ENCODE measurements at places on chromosomes 13 and 19.
A peak's percentile ranks its signal among the peaks of the same experiment; 100 is the strongest.

DNA sequence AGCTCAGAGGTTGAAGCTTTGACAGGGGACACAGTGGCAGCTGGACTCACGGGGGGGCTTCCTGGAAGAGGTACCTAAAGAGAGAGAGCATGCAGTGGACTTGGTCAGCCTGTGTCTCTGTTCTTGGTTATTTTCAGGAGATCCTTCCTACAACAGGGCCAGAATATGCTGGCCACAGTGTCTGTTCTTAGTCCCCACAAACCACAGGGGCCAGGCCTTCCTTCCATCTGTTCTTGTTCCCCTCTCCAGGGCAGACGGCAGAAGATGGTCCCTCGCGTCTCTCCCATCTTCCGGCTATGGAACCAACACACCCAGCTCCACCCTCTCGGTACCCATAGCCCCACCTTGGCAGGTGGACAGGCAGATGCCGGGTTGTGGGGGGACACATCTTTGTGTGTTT is 24.8 kb downstream of the MAST3 start:
- no peak for DNase-seq

DNA sequence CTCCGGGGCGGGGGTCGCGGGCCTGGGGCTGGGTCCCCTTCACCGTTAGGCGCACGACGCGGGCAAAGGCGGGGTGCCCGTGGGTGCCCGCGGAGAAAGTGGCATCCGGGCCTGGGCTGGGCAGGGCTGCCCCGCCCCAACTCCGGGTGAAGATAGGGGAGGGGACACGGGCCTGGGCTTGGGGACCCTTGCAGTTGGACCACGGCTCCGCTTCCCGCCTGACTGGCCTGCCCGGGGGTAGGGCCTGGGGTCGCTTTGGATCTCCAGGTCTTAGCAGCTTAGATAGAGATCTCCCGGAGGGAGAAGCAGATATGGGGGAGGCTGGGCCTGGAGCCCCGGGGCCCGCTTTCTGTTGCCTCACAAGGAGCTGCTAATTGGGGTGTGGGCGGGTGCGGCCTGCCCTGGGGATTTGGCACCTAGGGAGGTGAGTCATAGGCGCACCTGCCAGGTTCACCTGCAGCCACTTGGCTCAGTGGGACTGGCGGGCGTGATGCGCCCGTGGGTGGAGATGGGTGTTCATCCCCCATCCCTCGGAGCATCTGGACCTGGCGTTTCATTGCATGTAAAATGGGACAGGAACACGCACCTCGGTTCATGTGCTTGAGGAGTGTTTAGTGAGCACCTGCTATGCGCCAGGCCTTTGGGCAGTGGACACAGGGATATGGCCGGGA is 585 bp downstream of the MAP1S start:
- DNase-seq = no peak

GRCh38 chr19:10976131-10976892 is 15.5 kb downstream of the SMARCA4 start:
- DNase-seq = no peak

DNA sequence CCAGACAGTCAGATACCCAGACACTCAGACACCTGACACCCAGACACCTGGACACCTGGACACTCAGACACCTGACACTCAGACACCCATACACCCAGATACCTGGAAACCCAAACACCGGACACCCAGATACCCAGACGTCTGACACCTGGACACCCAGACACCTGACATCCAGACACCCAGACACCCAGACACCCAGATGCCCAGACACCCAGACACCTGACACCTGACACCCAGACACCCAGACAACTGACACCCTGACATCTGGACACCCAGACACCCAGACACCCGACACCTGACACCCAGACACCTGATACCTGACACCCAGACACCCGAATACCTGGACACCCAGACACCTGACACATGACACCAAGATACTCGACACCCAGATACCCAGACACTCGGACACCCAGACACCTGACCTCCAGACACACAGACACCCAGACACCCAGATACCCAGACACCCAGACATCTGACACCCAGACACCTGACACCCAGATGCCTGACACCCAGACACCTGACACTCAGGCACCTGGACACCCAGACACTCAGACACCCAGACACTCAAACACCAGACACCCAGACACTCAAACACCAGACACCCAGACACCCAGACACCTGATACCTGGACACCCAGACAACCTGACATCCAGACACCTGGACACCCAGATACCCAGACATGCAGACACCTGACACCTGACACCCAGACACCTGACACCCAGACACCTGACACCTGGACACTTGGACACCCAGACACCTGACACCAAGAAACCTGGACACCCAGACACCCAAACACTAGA is 19.1 kb downstream of the C19orf12 start:
- no peak for DNase-seq

DNA sequence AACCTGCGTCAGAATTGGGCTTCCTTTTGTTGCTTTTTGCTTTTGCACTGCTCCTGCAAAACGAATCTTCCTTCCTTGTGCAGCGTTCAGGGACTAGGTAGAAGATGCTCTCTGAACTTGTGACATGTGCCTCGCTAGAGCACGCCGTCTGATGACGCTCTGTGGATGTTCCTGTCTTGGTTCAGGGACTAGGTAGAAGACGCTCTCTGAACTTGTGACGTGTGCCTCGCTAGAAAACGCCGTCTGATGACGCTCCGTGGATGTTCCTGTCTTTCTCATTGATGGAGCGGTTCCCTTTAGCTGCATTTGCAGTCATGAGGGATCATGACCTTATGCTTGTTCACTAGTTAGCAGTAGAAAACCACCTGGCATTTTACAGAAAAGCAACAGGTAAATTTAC is 154.0 kb downstream of the SOX1 start:
- no peak for DNase-seq

GRCh38 chr13:87123987-87124784 is 547.0 kb upstream of the SLITRK5 start:
- peak; percentile 96 for DNase-seq

DNA sequence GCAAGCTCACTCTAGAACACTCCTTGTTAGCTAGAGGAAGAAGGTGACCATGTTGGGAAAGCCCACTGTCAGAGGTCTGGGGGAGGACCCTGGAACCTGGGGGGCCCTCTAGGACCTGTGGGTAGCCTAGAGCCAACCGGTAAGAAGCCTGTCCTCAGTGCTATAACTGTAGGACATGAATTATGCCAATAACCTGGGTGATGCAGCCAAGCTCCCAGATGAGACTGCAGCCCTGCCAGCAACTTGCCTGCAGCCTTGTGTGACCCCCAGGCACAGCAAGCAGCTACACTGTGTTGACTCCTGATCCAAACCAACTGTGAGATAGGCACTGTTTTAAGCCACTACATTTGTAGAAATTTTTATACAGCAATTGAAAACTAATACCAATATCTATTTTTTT is 122.3 kb downstream of the MIPEP start:
- no peak for DNase-seq

- no peak for DNase-seq
Observed at GRCh38 chr13:111864566-111864965, 202.4 kb upstream of the SOX1 start.

DNA sequence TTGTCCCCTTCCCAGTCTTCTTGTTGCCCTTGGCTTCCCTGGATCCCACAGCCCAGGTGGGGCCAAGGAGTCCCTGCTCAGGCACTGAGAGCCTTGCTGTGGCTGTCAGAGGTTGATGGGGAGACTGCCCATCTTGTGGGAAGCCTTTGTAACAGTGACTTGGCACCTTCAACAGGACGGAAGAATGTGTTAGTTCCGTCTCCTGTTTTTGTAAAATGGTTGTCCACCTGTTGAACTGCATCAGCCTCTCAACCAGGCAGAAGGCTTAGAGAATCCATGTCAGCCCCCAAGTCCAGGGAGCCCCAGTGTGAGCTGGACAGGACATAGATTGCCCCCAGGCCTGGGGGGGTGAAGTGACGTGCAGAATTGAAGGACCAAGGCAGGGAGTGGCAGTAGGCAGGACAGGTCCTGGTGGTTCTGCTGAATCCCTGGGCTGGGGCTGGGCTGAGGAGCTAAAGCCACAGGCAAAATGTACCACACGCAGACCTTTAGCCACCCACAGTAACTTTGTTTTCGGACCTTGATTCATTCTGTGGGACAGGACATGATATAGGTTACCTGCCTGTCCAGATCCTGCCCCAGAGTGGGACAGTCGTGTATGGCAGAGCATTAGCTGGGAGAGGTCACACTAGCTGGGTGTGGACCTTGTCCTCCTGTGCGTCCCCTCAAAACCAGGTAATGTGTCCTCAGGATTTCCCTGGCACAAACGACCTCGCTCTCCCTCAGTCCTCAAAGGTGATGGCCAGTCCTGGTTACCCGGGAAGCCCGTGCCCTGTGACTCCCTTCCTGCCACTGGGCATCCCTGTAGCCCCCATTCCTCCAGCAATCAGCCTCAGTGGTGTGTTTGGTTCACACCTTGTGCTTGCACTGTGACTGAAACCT is 47.0 kb downstream of the GATAD2A start:
- DNase-seq = no peak

DNA sequence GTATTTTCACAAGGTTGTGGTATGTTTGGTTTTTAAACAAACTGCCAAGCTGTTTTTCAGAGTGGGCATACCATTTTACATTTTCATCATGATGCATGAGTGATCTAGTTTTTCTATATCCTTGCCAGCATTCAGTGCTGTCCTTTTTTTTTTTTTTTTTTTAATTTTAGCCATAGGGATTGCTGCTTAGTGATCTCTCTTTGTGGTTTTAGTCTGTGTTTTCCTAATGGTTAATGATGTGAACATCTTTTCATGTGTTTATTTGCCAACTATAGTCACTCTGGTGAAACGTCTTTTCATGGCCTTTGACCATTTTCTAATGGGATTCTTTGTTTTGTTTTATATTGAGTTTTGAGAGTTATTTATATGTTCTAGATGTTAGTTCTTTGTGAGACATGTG is 59.7 kb downstream of the SHISA2 start:
- DNase-seq = no peak

GRCh38 chr19:53810187-53810546 is 13.9 kb downstream of the NLRP12 start:
- DNase-seq = no peak

GRCh38 chr13:48112896-48113755 is 18.2 kb upstream of the MED4 start:
- no peak for DNase-seq

DNA sequence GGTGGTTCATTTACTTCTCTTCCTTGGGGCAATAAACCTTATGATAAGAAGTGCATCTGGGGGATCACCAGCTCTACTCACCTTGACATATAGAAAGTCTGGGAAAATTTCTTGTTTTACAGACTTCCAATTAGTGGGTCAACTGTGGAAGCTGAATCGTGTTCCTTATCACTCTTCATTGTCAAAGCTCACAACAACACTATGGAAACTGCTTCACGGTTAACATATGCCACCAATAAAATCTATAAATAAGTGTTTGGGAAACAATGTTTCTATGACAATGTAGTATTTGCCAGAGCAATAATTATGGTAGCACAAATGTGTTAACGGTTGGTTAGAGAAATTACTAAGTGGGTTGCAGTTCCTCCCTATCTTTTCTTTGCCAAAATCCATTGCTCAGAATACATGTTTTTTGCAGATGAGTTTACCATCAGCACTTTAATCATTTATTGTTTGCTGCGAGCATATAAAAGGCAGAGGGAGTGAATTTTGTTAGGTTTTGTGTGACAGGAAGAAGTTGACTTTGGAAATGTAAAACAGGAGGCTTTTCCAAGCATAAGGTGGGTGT is 321.8 kb downstream of the RFC3 start:
- no peak for DNase-seq

GRCh38 chr13:46606970-46607369 is 54.0 kb downstream of the LRCH1 start:
- peak; percentile 39 for DNase-seq

GRCh38 chr13:33158816-33159215 is 126.7 kb downstream of the STARD13 start:
- peak; percentile 2 for DNase-seq

DNA sequence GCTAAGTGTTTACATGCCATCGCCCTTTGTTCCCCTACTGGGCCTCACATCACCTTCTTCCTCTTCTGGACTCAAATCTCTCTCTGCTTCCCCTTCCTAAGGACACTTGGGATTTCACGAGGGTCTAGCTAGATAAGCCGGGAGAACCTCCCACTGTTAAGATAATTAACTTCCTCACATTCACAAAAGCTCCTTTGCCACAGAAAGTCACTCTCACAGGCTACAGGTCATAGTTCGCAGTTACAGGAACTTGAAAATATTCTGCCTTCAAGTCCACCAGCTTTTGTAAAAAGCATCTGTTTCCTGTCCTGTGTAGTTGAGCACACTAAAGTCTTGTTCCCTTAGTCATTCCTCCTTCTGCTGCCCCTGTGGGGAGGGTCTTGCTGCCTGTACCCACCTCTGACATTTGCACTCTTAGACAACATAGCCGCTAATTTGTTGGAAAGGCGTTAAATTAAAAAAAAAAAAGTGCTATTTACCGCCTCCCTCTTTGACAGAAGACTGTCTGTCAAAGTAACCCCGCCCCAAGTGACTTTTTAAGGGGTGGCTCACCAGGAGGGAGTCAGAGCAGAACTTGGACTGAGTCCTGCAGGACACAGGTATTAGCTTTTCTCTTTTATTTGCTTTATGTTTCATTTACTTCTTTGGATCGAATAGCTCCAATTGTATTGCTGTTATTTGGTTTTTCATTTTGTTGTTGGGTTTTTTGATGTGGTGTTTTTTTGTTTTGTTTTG is 26.8 kb upstream of the CEACAM21 start:
- peak; percentile 85 for DNase-seq

DNA sequence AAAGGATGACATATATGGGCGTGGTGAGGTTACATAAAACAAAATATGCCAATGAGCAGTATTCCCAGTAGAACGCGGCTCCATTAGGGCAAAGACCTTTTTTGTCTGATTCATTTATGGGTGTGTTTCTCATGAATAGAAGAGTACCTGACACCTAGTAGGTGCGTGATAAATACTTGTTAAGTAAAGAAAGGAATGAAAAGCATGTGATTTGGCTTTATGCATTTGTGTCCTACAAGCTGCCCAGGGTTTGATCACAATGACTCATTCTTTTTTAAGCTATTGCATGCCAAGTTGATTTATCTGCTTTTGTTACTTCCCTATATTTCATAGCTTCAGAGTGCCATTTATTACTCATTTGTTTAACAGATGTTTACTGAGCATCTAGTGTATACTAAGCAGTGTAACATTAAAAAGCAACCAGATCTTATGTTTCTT is 19.1 kb upstream of the KCTD4 start:
- peak; percentile 82 for DNase-seq

DNA sequence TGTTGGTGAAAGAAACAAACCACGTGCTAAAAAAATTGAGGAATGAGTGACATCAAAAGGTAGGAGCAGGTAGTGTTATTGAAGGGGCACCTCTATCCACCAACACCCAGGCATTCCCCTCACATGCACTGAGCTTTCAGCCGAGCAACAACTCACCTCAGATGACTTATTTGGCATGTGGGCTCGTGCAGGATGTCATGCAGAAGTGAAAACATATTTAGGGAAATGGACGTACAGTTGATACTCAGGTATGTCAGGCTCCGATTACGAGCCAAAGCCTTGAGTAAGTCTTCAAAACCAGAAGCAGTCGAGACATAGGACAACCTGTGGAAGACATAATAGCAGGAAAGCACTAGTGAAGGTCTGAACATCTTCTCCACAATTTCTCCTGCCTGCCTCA is 30.4 kb downstream of the NLRP11 start:
- no peak for DNase-seq
